ENCODE measurements at places on chromosomes 1 and 21.

DNA sequence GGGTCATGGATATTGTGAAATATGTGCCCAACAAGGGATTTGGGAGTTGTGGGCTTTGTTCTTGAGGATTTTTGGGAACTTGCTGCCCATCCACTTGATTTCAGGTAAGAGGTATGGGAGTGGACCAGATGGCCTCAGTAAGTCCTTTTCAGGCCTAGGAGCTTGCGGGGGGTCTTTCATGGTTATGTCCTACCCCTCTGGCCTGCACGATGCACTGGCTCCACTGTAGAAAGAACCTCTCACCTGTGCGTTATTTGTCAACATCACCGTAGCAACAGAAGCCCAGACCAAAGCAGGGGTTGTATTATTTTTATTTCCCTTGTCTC, 8.6 kb downstream of the RIIAD1 start:
- no peak for DNase-seq

- DNase-seq = no peak
Observed at GRCh38 chr1:226731257-226731893, 7.7 kb downstream of the ITPKB start.

GRCh38 chr1:41296506-41296905, 54.4 kb upstream of the SCMH1 start:
- DNase-seq = no peak

GRCh38 chr1:168084396-168085231, 52.1 kb downstream of the GPR161 start:
- peak; percentile 15 for DNase-seq
